ENCODE measurements at places on chromosomes 3 and 15.

DNA sequence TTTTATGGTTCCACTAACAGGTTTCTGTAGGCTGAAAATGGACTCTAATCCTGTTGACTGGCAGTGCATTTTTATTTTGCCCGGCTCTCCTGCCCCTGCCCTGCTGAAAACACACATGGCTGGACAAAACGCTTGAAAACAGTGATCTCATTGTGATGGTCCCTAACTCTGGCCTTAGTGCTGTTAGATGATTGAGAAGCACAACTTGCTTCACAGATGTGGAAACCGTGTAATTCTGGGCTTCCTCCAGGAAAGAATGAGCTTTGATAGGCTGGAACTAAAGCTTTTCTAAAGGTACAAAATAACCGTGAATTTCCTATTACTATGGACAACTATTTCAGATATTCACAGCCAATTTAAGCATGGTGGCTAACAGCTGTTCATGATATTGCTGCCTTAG, 121.4 kb downstream of the VGLL3 start:
- no peak for DNase-seq

DNA sequence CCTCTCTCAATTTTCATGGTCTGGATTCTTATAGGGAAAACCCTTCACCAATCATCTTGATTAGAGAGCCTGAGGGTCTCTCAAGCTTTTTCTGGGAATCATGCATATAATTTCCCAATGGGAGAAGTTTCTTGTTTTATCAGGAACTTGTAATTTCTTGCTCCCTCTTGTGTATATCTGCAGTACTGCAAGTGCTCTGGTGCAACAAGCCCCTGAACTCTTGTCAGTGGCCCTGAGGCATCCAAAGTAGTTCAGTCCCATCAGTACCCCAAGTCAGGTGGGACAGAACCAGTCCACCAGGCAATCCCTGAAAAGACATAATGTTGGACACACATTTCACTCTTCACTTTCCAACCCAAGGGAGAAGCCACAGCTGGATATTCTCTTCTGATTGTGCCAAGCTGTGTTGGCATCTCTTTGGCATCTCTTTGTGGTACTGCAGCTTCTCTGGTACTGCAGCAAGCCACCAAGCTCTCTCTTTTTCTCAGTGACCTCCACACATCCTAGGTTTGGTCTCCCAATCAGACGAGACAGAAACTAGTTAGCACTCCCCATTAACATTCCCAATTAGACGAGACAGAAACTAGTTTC, 214.5 kb downstream of the ZIC4 start:
- DNase-seq: no peak

DNA sequence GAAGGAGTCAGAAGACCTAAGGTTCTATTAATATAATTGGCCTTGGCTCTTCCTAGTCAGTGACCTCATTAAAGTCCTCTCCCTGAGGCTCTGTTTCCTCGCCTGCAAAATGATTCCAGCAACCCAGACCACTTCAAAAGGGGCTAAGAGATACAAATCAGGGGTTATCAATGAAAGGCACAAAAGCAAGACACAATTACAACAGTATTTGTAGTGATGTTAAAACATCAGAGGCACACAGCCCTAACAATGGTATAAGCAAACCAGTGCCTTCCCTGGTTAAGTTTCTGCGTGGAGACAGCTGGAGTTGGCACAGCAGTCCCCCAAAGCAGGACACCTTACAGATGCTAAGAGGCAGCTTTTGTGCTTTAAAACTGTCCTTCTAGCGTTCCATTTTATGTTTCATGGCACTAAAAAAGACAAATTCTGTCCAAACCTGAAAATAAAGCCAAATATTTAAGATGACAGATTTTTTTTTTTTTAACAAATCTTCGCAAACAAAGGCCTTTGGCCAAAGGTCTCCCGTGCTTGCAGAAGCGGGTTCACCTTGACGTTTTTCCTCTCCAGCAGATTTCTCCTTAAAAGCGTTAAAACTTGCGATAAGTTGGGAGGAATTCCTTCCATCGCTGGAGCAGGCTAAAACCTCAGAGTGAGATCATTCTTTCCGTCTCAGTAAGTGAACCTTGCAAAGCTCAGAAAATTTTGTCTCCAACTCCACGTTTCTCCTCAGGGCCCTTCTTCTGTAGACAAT, 999 bp downstream of the ZNF280D start:
- peak; percentile 52 for DNase-seq

- DNase-seq: no peak
These were observed 217.8 kb upstream of the EOMES start for GRCh38 chr3:27939940-27940339.

- DNase-seq: no peak
These were observed 16.5 kb upstream of the FAM174B start for GRCh38 chr15:92672102-92672501.

DNA sequence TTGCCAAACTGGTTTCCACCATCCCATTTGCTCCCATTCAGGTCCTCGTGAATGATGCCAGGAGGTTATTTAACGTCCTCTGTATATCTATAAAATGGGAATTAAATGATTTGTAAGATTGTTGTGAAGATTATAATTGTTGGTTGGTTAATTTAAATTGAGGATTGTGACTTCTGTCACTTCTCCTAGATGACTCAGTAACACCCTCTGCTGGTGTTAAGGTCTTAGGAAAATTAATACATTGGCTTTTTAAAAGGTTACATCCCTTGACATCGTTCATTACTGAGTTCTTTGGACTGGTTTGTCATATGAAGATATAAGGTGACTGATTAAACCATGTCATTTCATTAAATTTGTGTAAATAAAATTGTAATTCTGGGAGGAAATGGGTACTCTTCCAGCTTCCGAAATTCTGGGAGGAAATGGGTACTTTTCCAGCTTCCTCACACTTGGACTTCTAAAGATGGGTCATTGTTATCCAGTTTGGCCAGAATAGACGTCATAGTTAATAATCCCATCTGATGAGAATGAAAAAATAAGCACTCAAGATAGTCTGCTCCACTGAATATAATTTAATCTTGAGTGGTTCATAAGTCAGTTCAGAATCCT, 33.3 kb upstream of the PAQR5 start:
- DNase-seq: peak; percentile 2

DNA sequence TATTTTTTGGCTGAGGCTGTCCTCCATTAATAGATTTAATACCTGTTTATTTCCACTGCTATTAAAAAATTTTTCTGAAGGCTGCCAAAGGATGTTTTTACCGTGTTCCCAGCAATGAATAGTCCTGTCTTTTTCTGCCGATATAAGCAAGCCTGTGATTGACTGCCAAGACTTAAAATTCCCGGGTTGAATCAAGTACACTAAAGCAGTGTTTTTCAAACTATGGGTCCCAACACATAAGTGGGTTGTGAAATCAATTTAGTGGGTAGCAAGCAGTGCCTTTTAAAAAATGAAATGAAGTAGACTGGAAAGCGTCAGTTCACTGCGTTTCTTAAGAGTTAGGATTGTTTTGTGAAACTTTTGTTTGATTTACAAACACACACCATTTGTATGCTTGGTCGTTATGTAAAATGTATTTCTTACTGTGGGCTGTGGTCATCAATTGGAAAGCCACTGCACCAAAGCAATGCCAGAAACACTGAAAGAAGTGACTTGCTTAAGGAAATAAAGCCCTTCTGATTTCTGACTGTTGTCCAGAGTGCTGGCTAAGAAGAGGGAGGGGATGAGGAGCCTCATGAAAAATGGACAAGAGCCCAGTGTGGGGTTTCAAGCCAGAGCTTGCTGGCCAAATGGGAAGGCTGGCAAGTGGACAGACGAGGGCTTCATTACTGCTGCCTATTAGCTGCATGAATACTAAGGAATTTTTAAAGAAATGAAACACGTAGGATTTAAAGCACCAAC, 206.0 kb downstream of the THRB start:
- no peak for DNase-seq

DNA sequence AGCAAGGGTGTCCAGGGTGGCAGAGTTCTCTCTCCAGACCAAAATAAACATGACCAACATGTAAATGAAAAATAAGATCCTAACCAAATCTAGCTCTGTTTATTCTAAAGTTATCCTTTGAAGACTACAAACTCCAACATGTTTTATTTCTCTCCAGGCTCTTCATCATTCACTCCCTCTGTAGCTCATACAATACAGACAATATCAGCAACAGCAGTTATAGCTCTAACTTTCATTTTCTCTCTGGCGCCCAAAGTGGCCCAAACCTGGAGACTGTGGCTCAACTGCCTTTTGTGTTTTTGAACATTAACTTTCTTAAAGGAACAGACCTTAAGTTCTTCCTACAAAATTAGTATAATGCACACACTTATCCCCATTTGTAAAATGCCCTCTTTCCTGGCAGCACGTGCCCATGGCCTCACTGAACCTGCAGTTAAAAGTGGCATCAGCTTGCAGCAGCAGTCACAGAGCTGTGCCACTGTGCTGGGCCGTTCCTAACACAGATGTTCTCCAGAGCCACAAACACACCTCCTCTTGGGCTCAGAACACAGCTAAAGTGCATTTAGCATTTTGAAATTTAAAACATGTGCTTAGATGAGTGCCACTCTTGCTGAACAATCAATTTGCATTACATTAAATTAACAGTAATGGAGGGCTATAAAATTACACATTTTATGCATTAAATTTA, 91.9 kb downstream of the RORA start:
- DNase-seq: no peak

GRCh38 chr3:167091226-167091625, 288.9 kb downstream of the ZBBX start:
- DNase-seq: no peak

- DNase-seq: no peak
These were observed 26.7 kb upstream of the DRD3 start for GRCh38 chr3:114205541-114205940.

GRCh38 chr3:114499976-114500375, 206.1 kb downstream of the TIGIT start:
- DNase-seq: no peak

DNA sequence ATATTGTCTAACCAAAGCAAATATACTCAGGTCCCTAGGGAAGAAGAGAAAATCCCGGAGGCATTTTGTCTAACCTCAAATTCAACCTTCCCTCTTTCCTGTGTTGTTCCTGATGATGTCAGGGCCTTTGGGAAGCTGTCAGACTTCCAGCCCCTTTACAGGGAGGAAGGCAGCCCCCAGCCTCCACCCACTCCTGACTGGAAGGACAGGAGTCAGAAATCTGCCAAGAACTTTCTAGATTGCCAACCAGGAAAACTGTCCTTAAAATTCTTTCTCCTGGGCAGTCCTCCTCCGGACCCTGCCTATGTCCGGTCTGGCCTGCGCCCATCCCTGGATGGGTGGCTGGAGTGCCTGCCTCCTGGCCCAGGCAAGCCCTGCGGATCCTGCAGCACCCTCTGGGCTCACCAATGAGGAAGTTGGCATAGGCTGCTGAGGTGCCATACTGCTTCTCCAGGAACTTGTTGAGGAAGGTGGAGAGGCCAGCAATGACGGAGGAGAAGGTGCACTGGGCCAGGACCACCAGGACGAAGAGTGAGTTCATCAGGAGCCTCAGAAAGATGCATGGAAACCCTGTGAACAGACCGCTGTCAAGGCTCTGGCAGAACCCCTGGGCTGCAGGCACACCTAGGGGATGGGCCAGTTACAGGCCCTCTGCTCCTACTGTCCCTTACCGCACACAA, 52.6 kb upstream of the RAB6B start:
- DNase-seq: no peak

DNA sequence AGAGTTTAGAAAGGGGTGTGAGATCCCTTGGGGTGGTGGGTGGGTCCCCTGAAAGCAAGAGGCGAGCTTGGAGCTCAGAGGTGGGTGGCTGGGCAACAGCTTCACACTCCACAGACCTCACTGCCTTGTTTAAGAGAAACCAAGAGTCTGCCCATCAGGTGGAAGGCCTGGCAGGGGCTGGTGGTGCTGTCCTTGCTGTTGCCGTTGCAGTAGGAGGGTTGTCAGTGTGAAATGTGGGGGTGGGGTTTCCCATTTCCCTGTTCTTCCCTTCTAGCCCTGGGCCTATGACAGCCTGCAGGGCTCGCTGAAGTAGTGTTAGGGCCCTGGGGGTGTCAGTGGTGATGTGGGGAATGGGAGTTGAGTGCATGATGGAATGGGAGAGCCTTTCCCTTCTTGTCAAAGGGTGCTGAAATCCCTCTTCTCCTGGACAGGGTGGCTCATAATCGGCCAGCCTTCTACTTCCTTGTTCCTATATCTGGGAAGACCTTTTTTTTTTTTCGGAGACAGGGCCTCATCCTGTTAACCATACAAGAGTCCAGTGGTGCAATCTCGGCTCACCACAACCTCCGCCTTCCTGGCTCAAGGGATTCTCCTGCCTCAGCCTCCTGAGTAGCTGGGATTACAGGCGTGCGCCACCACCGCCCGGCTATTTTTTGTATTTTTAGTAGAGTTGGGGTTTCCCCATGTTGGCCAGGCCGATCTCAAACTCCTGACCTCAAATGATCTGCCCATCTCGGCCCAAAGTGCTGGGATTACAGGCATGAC, 4.3 kb downstream of the PLEKHO2 start:
- no peak for DNase-seq

GRCh38 chr3:93904568-93904967, 69.1 kb downstream of the PROS1 start:
- DNase-seq: no peak

GRCh38 chr3:180375831-180376230, 226.1 kb upstream of the TTC14 start:
- DNase-seq: no peak

DNA sequence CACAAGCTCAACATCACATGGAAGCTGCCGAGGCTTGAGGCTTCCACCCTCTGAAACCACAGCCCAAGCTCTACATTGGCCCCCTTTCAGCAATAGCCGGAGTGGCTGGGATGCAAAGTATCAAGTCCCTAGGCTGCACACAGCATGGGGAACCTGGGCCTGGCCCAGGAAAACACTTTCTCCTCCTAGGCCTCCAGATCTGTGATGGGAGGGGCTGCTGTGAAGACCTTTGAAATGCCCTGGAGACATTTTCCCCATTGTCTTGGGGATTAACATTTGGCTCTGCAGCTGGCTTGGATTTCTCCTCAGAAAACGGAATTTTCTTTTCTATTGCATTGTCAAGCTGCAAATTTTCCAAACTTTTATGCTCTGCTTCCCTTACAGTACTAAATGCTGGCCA, 18.2 kb downstream of the HRG start:
- no peak for DNase-seq

DNA sequence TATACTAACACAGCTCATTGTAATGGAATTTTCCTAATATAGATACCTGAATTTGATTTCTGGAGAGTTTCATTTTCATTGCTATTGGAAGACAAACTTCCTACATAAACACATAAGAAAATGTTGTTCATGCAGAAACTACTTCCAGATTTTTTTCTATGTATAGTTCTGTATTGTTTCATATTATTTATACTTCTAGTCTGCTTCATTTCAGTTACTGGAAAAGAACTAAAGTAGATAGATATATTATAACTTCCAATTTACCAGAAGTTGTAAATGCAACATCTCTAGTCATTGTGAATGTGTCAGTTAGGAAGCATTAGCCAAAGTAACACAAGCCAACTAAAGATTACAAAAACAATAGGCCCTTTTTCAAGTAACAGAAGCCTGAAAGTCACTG, 147.3 kb upstream of the ZNF385D start:
- DNase-seq: no peak

- no peak for DNase-seq
These were observed 24.3 kb upstream of the TATDN2 start for GRCh38 chr3:10223676-10224639.

GRCh38 chr3:186417791-186418190, 55.8 kb upstream of the DGKG start:
- DNase-seq: no peak

All from NCI-H1092 treated with DMSO at 0.1 percent for 48 hours (cell line).